Astrocyte of the spinal cord (primary cell): ENCODE measurements at places on chromosomes 3 and 15.

GRCh38 chr3:106088304-106088703 lies 219.5 kb upstream of the CBLB start:
- DNase-seq, result peak; percentile 5

GRCh38 chr3:93867425-93867824 lies 106.3 kb downstream of the PROS1 start:
- DNase-seq, result no peak

GRCh38 chr15:79886124-79886523 lies 10.7 kb downstream of the MTHFS start:
- no peak for DNase-seq

- peak; percentile 71 for DNase-seq
These were observed at the start of gene ZNF710 for GRCh38 chr15:90001062-90001682. Gene ZNF710 (plus strand): TSS chr15:90001324. CDS start chr15:90067138, 65,814 bp downstream.

- no peak for DNase-seq
These were observed 238.0 kb upstream of the LRTM1 start for GRCh38 chr3:55165704-55166405.

DNA sequence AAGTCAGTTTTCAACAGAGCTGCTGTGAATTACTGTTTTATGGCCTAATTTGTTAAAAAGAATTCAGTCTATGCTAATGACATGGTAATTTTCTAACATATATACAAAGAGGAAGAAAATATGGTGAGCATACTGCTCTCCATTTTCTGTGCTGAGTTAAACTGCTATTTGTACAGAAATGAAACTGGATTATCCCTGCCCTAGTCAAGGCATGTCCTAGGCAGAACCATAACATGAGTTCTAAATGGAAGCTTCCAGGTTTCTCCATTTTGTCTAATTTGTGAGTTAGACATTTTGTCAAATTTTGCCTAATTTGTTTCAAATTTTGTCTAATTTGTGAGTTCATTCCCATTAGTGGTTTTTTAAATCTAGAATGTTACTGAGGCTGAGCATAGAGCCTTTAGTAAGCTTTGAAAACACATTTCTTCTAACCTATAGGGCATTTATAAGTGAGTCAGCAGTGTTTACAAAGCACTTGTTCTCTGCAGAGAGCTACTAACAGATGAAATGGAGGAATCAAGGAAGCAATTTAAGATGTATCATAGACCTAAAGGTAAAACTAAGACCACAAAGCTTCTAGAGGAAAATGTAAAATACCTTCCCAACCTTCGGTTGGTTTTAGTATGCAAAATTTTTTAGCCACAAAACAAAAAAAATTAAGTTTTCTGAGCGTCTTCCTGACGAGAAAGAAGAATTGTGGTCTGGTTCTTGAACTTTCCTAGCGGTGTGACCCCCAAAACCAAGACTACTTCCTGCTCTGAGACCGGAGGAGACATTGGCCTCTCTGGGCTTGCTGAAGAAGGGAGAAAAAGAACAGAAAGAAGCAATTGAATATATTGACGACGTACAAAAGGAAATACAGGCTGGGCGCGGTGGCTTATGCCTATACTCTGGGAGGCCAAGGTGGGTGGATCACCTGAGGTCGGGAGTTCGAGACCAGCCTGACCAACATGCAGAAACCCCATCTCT lies 9.8 kb downstream of the P2RY14 start:
- DNase-seq, result no peak

GRCh38 chr3:106030627-106030963 lies 161.8 kb upstream of the CBLB start:
- DNase-seq, result peak; percentile 68

DNA sequence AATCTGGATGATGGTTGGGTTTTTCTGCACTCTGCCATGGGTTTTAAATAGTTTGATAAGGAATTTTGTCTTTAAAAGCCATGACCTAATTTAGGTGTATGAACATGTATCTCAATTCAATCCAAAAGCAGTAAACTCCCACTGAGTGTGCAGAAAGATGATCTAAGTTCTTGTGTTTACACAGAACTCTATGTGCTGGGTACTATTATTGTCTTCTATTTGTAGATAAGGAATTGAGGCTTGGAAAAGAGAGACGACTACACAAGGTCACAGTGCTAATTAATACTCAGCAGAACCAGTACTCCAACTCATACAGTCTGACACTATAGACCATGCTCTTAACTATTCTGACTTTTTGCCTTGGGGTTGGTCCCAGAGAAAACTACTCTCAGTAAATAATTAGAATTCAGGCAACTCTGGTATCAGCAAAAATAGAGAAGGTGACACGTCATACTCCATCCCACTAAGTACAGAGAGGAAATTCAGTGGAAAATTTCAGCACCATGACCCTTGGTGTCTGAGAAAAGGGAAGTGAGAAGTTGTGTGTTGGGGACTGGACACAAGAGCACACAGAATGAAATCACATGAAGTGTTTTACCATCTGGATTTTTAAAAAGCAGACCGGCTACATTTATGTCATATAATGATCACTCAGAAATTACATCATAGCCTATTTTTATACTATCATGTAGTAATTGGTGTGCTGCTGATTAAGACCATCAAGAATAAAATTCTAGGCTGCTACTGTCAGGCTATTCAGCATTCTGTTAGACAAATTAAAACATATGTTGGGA lies 18.3 kb upstream of the MYH15 start:
- no peak for DNase-seq

- DNase-seq, result no peak
These were observed 1.8 kb upstream of the STT3B start for GRCh38 chr3:31530960-31531335.

GRCh38 chr3:143337387-143337786 lies 217.8 kb downstream of the CHST2 start:
- no peak for DNase-seq

DNA sequence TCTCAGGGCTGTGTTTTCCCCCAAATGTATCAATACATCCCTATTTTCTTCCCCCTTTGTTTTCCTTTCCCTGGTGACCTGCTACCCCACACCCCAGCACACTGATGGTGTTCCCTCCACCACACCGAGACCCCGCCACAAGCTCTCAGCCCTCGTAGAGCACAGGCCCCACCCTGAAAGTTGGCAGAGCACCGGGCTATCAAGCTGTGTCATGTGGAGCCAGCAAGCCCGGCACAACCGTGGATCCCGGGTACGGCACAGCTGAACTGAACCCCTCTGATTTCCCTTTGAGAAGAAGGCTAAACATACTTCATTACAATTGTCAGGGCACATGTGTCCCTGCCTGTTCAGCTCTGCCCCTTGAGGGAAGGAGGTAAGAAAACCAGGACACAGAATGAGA lies 69.9 kb downstream of the LRIG1 start:
- DNase-seq, result no peak

GRCh38 chr3:50442945-50443579 lies 60.4 kb downstream of the CACNA2D2 start:
- DNase-seq, result no peak

DNA sequence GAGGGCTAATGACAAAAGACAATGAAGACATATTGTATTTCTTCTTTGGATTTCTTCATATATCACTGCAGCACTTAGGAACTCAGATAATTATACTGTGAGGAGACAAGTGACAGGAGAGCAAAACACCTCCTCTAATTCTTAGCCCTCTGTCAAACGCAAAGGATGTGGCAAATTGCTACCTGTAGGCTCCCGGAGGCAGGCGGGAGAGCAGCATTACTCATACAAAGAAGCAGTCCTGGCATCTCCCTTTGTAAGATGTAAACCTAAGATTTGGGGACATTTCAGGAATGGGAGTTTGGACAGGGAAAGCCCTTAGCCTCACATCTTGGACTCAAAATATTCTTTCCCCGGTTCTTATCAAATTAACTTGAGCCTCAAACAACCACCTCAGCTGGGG lies 460.8 kb downstream of the SOX2 start:
- DNase-seq, result no peak

DNA sequence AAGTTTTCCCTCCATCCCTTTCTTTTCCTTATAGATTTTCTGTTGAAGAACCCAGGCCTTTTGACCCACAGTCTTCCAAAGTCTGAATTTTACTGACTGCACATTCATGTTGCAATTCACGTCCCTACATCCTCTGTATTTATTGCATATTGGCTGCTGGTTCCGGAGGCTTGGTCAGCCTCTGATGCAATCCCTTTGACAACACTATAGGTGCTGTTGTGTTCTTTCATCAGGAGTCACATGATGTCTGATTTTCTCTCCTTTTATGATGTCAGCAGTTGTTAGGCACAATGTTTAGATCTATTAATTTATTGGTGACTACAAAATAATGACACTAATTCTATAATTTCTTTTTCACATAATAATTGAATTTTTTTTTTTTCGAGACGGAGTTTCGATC lies 8.7 kb downstream of the CYP1A1 start:
- DNase-seq, result no peak

- DNase-seq, result no peak
These were observed 10.6 kb downstream of the LRRC58 start for GRCh38 chr3:120338517-120338916.

- DNase-seq, result peak; percentile 92
These were observed 54.8 kb upstream of the SPESP1 start for GRCh38 chr15:68875377-68876116.

DNA sequence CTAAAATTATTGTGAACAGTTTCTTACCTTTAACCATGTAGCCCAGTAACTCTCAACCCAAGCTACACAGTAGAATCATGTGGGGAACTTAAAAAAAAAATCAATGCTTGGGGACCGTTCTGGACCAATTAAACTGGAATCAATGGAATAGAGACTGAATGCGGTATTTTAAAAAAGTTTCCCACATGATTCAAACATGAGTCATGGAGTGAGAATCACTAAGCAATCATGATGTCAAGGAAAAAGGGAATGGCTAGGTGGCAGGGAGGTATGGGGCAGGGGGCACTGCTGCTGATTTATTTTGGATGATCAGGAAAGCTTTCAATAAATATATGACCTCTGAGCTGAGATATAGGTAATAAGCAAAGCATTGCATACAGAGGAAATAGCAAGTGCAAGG lies 250.5 kb upstream of the RORA start:
- peak; percentile 54 for DNase-seq

- DNase-seq, result peak; percentile 54
These were observed 5.8 kb upstream of the DBR1 start for GRCh38 chr3:138180375-138181029.

DNA sequence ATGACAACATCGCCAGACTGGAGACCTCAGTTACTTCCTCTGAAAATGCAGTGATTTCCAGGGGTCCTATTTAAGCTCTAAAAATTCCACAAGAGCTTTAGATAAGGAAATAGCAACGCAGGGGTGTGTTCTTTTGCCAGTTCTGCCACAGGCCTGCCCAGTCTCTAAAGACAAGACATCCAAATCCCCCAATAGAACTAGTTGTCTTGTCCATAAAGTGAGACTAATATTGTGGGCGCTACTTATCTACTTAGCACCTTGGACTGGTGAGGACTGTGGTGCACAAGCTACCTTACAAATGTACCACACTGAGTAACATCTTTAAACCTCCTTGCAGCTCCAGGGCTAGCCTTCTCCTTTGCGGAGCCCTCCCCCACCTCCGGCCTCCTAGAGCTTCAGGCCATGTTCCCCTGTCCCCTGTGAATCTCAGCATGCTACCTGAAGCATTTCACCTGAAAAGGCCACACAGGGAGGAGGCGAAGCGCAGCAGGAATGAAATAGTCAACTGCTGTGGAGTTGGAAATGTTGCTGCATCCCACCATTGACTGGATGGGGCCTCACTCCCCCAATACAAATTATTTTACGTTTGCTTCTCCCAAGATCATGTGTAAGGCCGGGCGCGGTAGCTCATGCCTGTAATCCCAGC lies 9.6 kb upstream of the LRRC2 start:
- no peak for DNase-seq

- DNase-seq, result no peak
These were observed 99.6 kb upstream of the ETV5 start for GRCh38 chr3:186208296-186208989.

DNA sequence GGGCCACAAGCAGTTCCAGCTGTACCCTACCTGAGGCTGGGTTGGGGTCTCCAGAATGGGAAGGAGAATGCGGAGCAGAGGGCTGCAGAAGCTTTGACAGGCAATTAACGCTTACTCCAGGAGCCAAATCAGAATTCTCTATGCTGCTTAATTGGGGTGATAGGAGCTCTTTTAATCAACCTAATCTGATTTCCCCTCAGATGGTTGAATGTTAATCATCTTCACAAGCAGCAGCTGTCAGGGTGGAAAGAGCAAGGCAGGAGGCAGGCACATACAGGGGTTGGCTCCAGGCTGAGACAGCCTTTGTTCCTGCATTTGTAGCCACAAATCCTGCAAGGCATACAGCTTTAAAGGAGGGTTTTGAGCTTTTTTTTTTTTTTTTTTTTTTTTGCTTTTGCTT lies 2.6 kb downstream of the CILP start:
- DNase-seq, result no peak

GRCh38 chr3:46895204-46895660 lies 17.7 kb downstream of the PTH1R start:
- DNase-seq, result peak; percentile 31

GRCh38 chr3:163450698-163451097 lies 1627.6 kb downstream of the SI start:
- no peak for DNase-seq

GRCh38 chr3:25294169-25294805 lies 133.8 kb upstream of the RARB start:
- no peak for DNase-seq

DNA sequence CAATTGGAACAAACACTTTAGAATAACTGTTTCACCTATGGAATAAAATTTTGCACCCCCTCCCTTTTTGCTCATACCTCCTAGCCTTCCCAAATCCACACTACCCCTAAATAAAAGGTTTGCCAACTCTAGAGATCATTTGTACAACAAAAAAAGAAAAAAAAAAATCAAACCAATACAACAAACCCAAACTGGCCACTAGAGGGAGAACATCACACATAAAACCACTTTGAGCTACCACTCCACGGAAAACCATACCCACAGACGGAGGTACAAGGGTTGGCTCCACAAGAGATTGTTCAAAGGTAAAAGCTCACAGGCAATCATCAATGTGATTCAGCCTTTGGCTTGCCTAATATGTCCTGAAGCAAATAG lies 47.6 kb downstream of the SETMAR start:
- DNase-seq, result peak; percentile 61

DNA sequence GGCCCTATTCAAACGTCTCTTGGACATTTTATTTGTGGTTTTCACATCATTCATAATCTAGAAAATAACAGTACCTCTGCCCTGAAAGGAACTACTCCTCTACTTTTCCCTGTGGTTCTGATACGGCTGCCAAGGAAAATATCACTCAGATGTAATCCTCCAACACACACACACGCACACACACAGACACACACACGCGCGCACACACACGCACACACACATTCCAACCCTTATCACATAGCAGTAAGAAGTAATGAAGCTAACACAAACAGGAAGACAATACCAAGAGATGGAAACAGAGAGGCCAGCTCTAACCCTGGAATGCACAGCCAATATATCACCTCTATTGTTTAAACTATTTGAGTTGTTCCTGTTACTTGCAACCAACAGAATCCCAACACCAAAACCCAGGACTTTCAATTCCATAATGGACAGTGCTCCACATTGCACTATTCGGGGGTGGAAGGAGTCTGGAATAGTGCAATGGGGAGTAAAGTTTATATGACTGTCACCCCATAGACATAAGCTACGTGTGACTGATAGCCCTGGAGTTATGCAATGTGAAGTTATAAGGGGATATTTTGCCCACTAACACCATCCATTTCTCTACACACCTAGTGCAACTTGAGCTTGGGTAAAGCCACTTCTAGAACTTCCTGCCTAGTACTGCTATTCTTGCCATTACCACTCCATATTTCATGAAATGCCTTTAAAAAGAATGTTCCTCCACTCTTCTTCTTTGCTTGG lies 71.3 kb upstream of the FNDC3B start:
- DNase-seq, result peak; percentile 84
